Left renal pelvis (tissue), 4 donors: ENCODE measurements at places on chromosomes 5 and 9. TPM values are rescaled to one million over a fixed set of nuclear protein-coding genes. Genes with fewer than 3 reads are reported as not detected.

- DNase-seq: no peak
These were observed 115.4 kb downstream of the EHMT1 start for GRCh38 chr9:137734181-137734580.

The ETF1 gene
- polyA plus RNA-seq: 54.1 TPM

- no peak for DNase-seq
These were observed 22.1 kb downstream of the LRRC19 start for GRCh38 chr9:26983340-26983739.

GRCh38 chr5:141657404-141657803 is 6.2 kb upstream of the FCHSD1 start:
- DNase-seq: no peak

- no peak for DNase-seq
These were observed 26.4 kb upstream of the FKTN start for GRCh38 chr9:105531530-105531929.

- no peak for DNase-seq
These were observed 2.6 kb upstream of the OLFML2A start for GRCh38 chr9:124774129-124774978.

GRCh38 chr9:112755675-112756074 is 5.1 kb downstream of the SNX30 start:
- DNase-seq: no peak

The DIPK1B gene
- polyA plus RNA-seq: 27.3 TPM

GRCh38 chr9:132260846-132261245 is 93.9 kb downstream of the SETX start:
- no peak for DNase-seq

The BNC2 gene
- 47.7 TPM for polyA plus RNA-seq

DNA sequence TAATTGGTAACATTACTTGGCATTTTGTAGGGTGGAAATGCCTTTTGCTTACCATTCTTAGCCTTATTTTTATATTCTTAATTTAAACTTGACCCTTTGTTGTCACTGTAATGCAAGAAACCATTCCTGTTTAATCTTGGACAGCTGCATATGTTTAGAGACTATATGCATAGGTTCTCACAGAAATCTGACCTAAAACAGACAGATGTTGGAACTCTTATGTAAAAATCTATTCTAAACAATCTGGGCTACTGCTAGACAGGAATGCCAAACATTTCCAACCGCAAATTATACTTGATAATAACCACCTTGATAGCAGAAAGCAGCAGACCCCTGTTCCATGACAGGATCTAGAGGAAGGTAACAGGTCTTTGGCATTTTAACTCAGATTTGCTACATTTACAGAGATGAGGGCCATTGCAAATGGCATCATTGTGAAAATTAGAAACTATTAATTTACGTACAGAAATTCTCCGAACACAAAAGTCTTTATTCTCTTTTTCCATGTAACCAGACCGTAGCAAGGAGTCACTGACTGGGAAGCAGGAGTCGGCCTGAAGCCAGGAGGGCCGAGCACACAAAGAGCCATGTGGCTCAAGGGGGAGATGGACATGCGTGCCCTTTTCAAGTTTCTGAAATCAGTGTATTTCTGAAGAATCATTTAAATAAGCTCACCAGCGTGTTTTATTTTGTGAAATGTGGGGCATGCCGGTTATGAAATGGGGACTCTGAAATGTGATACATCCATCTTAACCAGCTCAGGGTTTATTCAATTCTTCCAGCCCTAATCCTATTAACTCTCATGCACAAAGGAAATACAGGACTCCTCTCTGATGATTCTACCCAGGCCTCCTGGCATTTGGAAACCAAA is 139.3 kb downstream of the AOPEP start:
- DNase-seq: no peak

The IFNB1 gene
- not detected for polyA plus RNA-seq

DNA sequence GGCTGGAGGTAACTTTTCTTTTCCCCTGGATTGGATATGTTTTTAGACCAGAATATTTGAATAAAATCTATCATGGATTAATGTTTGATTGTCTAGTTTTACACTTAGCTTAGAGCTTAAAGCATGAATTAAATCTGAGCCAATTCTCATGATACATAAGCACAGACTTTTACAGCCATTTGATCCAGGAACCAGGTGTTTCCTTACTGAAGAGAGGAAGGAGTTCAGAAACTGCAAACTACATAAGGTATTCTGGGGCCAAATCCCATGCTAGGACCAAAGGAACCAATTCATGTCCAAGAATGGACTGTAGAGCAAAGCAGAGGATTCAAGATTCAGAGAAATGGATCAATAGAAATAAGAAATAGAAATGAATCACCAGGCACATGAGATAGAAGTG is 360.4 kb upstream of the ZNF608 start:
- no peak for DNase-seq

DNA sequence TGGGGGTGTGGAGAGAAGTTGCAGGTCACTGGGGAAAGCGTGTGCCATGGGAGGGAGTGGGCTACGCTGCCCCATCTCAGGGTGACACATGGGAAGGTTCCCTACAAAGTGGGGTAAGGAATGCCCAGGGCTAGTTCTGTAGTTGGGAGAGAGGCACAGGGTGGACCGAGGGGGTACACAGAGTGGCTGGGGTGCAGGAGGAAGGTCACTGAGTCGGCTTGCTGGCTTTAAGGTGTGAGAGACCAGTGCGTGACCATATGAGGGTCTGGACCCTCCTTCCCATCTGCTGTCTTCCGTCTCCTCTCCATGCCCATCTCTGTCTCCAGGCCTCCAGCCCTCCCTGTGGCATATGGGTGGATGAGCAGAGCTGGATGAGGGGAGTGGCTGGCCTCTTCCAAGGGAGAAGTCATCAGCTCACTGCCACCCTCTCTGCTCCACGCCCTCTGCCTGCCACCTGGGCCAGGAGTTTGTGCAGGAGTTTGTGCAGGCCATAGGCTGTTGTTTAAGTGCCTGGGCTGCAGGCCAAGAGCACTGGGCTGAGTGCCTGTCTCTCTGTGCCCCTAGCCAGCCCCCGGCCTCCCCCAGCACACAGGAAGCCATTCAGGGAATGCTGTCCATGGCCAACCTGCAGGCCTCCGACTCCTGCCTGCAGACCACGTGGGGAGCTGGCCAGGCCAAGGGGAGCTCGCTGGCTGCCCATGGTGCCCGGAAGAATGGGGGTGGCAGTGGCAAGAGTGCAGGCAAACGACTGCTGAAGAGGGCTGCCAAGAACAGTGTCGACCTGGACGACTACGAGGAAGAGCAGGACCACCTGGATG is 96.8 kb downstream of the PHF2 start:
- DNase-seq: no peak

The NME5 gene
- 26.7 TPM for polyA plus RNA-seq

The OSTF1 gene
- 31.6 TPM for polyA plus RNA-seq

The PDLIM4 gene
- 36.4 TPM for polyA plus RNA-seq
